ENCODE measurements at places on chromosomes 13 and 19.

DNA sequence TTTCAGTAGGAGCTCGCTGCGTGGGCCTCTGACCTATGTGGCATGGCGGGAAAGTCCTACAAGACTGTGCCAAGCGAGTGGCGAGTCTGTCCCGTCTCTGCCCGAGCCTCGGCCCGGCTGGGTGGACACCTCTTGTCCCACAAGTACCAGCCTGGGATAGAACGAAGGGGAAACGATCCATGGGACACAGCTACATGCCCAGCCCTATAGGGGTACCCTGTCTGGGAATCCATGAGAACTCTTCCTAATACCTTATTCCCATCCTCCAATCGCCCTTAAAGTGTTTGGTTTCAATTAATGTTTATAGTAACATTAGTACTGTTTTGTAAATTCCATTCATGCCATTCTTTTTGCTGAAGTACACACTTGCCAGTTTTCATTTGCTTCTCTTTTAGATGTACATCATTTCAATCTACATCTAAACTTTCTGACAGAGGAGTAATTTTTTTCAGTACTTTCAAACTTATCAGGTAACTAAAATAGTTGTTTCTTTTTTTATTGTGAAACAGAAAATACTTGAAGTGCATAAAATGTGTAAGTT lies 667 bp upstream of the ZNF790 start:
- DNase-seq = no peak

GRCh38 chr13:40613914-40614313 lies 52.5 kb downstream of the FOXO1 start:
- DNase-seq = no peak

GRCh38 chr19:11905928-11906327 lies 18.3 kb downstream of the ZNF69 start:
- no peak for DNase-seq

GRCh38 chr19:30563691-30564090 lies 191.5 kb downstream of the ZNF536 start:
- no peak for DNase-seq

- no peak for DNase-seq
Measured at GRCh38 chr13:44549476-44549875, 26.7 kb downstream of the TSC22D1 start.

- no peak for DNase-seq
Measured at GRCh38 chr13:22210134-22210930, 539.5 kb downstream of the FGF9 start.

GRCh38 chr13:34941436-34941834 lies 635 bp upstream of the NBEA start:
- DNase-seq = no peak

DNA sequence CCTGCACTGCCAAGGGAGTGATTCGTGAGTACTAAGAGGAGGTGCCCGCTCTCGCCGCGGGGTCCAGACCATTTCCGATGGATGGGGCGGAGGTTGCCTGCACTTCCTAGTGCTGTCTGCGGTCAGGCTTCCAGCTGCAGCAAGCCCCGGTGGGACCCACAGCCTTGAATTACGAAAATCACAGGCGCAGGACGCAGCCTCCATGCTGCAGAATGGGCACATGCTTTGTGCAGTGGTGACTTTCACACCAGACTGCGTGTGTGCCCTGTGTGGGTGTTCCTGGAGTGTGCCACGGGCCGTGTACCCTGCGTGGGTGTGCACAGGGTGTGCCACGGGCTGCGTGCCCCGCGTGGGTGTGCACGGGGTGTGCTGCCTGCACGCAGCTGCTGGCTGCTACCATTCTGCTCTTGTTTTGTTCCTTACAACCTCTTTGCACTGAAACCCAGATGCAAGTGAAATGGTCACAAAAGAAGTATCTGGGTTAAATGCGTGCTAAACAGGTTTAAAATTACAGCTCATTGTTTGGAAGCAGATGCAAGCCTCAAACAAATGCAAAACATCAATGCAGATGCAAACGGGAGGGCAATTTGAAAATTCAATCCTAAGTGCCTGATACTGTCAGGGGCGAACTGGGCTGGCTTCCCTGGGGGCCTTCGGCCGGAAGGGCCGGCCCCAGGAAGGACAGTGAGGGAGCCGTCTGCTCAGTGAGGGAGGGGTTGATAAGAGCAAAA lies 221.2 kb upstream of the SOX1 start:
- no peak for DNase-seq

DNA sequence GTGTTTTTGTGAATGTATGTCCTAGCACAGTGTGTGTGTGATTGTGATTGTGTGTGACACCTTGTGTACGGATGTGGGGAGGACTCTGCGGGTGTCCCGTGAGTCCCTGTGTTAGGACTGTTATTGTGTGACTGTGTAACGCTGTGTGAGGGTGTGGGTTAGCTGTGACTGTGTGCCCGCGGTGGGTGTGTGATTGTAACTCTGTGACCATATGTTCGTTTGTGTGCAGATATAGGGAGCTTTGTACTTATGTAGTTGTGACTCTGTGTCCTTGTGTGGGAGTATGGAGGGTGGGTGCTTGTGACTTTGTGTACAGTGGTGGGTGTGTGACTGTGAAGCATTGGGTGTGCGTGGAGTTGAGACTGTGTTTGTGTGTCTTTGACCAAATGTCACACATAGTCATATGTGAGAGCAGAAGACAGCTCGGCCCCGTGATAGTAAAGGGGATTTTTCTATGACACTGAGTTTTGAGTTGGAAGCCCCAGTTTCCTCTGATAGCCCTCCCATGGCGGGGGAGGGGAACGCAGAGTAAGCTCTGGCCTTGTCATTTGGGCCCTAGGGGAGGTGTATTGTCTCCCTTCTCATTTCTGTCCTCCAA lies 949 bp upstream of the ZNF260 start:
- peak; percentile 29 for DNase-seq

- no peak for DNase-seq
Measured at GRCh38 chr19:48735031-48735615, 5.3 kb downstream of the RASIP1 start.

DNA sequence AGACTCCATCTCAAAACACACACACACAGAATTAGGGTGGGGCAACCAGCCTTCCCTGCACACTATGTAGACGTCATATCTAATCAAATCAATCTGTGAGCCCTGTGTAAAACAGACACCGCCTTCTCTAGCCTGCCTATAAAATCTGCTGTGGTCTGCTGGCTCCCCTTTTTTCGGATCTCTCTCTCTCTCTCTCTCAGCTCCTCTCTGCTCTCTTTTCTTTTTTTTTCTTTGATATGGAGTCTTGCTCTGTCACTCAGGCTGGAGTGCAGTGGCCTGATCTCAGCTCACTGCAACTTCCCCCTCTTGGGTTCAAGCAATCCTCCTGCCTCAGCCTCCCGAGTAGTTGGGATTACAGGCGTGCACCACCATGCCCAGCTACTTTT lies 11.8 kb upstream of the CD70 start:
- no peak for DNase-seq

GRCh38 chr13:39481491-39481890 lies 121.5 kb downstream of the LHFPL6 start:
- DNase-seq = no peak

GRCh38 chr19:6720369-6721137 lies at the start of gene C3:
TSS of gene C3 (minus strand) at chr19:6720650. CDS start at chr19:6720589, 61 bp downstream.
- DNase-seq = no peak

DNA sequence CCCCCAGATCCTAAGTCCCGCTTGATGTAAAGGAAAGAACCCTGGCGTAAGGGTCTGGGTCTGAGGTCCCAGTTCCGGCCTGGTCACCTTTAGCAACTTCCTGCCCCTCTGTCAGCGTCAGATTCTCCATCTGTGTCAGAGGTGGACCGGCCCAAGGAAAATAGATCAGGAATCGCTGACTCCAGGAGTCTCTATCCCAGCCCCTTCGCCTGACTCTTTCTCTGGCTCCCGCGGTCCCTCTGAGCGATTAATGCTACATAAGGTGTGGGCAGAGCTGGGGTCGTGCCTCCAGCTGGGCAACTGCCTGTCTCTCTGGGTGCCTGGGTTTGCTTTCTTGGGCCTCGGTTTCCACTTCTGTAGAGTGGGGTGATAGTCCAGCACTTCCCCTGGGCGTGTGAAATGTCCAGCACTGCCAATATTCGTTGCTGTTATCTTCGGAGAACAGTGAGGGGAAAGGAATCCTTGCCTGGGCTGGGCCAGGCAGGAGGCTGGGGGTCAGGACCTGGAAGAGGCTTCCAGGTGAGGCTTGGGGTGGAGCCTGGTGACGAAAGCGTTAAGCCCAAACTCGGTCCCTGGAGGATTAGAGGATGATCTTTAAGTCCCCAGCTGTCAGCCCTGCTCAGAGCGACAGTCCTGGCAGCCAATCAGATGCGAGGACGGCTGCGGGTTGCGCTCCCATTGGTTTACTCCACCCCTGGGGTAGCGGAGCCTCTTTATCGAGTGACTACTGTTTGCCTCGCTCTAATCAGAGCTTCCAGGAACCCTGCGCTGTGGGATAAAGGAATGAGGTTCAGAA lies 767 bp downstream of the ABCA7 start:
- DNase-seq = peak; percentile 92

DNA sequence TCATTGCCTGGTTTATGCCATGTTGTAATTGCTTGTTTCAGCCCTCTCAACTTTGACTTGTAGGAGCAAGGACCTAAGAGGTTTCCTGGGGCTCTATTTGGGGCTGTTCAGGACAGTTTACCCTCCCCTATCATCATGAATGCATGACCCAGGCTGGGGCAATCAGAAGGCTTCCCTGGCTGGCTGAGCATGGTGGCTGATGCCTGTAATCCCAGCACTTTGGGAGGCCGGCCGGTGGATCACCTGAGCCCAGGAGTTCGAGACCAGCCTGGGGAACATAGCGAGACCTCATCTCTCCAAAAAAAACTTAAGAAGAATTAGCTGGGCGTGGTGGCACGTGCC lies 6.1 kb upstream of the LSM4 start:
- DNase-seq = no peak

Data from DND-41 (cell line).